Ureter (tissue), 1 donor: ENCODE measurements at places on chromosomes 13 and 19.

GRCh38 chr13:33275916-33276315, 9.6 kb downstream of the STARD13 start:
- no peak for DNase-seq

DNA sequence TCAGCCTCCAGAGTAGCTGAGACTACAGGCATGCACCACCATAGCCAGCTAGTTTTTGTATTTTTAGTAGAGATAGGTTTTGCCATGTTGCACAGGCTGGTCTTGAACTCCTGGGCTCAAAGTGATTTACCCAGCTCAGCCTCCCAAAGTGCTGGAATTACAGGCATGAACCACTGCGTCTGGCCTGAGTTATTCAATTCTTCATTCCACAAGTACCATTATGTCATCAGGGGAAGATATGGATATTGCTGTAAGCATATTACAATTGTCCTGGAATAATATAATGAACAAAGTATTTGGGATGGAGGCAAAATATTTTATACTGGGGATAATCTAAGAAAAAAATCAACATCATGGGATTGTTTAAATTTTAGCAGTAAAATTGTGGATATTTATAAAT, 646.0 kb upstream of the SLITRK6 start:
- no peak for DNase-seq

DNA sequence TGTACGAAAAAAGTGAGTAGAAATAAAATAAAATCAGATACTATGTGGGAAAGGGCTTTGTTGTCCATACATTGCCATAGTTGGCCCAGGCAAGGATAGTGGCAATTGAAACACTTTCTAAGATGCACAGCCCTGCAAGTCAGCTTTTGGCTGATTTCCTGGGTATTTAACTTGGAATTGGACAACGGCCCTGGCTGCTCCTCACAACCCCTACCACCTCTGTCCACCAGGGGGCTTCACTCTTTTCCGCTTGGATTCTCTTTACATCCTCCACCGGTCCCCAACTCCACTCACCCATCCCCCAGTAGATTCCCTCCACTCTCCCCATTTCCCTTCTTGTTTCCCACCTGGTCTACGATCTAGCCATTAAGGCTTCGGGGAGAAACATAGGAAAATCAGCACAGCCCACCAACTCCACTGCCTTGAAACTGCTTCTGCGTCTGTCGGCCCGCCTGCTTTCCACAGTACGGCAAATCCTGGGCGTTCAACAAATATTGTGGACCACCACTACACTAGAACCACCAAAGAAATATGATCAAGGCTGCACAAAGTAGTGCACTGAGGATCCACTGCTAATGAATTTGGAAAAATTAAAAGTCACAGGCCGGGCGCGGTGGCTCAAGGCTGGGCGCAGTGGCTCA, 48.6 kb upstream of the GTF3A start:
- peak; percentile 61 for DNase-seq

DNA sequence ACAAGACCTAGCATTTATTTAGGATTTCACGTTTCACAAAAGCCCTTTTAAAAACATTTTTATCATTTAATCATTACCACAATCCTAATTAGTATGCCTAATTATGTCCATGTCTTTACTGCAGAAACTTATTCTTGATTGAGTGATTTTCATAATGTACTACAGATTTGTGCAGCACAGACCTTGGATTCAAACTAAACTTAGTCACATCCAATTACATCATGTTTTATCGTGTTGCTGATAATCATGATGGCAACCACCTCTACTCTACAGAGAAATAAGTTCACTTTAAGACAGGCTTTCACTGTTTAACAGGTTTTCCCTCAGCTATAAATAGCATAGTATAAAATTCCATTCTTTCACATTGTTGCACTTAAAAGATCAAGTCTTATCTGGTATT, 240.9 kb upstream of the RFC3 start:
- DNase-seq, result no peak

DNA sequence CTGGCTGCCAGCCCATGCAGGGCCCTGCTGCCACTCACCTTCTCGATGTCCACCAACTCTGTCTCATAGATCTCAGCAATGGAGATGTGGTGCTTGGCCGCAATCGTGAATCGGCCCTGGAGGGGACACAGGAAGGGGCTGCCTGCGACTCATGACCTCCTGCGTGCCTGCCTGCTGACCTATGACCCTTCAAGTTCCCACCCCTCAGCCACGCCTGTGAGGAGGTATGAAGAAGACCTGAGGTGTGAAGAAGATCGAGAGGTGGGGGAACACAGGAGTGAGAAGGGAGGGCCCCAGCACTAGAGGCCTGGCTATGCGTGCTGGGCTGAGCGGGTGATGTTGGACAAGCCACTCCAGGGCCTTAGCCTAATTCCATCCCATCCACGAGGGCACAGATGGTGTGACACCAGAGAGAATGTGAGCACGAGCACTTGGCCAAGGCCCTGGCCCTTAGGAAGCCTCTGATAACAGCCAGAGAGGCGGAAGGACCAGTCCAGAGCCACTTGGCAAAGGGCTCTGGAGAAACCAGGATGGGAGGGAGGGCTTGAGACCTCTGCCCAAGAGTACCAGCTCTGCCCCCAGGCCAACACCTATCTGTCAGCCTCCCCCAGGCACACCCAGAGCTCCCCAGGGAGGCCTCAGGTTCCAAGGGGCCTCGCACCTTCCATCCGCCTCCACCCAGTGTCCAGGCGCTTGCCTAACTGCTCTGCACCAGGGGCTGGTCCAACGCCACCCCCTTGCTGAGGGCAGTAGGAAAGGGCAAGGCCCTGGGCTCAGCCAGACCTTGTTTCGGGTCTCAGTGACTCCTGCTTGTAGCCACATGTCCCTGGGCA, 9.6 kb upstream of the KPTN start:
- DNase-seq, result no peak

- peak; percentile 59 for DNase-seq
These were observed at the start of gene APLP1 for GRCh38 chr19:35868172-35868822. Gene APLP1 (plus strand): TSS chr19:35868574. CDS start chr19:35868637, 63 bp downstream.

DNA sequence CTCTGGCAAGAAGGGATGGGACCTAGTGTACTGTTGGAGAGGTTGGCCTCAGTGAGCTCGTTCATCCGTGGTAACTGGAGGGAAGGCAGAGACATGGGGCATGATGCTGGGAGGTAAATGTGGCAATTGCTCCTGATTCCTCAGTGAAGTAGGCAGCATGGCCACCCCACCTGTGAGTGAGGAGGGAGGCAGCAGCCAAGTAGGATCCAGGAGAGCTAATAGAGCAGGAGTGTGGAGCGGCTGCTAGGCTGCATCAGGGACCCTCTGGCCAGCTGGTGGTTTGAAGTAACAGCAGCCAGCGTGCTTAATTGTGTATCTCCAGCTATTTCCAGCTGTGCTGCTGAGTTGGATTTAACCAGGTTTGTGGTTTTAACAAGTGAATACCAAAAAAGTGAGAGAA, 24.7 kb downstream of the TM9SF2 start:
- DNase-seq, result no peak

DNA sequence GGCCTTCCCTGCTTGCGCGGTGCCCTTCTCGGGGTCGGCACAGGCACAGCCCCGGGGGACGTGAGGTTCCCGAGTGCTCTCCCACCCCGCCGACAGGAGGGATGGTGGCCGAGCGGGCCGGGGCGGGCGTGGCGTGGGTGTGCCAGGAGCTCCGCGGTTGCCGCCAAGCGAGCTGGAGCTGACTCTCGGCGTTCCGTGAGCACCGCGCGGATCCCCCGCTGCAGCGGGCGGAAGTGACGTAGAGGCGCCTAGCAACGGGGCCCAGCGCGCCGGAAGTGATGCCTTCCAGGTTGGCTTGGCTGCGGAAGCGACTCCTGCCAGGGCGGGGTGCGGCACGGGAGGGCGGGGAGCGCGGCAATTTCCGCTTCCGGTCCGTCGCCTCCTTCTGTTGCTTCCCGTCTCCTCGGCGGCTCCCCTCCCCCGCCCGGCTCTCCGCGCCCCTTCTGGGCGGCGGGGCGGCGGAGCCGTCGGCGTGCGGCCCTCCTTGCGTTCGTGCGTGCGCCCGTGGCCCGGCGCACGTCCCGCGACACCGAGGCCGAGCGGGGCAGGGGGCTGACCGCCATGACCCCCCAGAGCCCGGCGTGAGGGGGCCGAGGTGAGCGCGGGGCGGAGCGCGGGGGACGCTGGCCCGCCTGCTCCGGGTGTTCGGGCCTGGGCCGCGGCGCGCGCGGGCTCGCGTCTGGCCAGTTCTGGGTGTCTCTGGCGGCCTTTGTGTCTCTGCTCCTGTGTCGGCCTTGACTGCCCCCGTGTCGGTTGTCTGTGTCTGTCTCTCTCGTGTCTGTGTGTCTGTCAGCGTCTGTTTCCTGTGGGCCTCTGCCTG, at the start of gene EPN1:
TSS of gene EPN1 (plus strand) at position 386 of the 820 bp plus-strand sequence. CDS start 3,402 bp downstream, outside the sequence.
- peak; percentile 97 for DNase-seq

DNA sequence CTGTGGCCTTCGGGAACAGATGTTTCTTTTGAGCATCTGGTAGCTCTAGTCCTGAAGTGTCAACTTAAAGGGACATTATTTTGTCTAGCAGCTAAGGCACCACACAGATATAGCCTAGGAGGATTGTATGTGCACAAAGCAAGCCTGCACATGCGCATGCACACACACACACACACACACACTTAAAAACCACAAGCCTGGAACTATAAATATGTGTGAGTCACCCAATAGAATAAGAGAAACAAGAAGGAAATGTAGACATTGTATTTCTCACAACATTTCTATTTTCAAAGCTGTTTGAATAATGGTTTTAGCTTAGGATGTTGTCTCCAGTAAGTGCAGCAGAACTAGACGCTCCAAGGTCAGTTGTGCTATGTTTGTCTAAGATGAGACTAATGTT, 516.5 kb downstream of the SUCLA2 start:
- no peak for DNase-seq

DNA sequence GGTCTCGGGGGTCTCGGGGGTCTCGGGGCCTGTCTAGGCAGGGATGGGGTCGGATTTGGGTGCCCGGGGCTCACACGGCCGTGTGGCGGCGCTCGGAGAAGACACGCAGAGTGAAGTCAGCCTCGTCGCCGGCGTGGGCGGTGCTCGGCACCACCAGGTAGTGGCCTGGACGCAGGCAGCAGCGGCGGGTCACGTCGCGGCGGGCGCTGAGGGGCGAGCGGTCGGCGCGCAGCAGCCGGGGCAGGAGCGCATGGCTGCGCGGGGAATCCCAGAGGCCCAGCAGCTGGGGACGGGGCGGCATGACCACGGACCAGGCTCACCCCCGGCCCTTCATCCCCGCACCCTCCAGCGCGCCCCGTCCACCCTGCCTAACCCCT, 8.2 kb downstream of the CAPN12 start:
- peak; percentile 69 for DNase-seq

DNA sequence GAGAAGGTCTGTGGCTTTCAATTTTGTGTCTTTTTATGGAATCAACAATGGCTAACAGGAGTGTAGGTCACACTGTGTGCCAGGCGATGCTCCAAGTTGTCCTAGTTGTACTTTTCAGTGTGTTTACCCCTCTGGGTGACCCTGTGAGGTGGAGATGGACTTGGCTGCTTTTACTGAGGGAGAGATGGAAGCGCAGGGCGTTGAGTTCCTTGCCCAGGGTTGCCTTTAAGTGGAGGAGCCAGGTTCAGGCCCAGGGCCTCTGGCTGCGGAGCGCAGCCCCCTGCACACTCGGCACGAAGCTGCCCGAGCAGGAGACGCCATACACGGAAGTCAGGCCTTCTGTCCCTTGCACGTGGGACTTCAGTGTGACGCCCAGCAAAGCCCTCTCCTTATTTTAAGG, 112.8 kb downstream of the RAB20 start:
- DNase-seq, result no peak

GRCh38 chr19:31543456-31543855, 194.2 kb upstream of the TSHZ3 start:
- DNase-seq, result no peak

GRCh38 chr19:50555450-50556281, 12.6 kb downstream of the LRRC4B start:
- DNase-seq, result no peak

DNA sequence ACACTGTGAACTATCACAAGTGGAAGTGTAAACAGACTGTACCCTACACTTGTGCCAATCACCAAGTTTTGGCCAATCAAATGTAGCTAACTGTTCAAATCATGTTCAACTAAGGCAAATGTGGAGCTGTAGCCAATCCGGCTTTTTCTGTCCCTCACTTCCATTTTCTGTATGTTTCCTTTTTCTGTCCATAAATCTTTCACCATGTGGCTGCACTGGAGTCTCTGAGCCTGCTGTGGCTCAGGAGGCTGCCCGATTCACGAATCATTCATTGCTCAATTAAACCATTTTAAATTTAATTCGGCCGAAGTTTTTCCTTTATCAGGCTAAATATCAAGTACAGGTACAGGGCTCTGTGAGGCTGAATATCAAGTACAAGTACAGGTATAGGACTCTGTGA, 216.5 kb downstream of the RFC3 start:
- DNase-seq, result no peak

GRCh38 chr13:46908501-46908900, 11.6 kb upstream of the HTR2A start:
- no peak for DNase-seq

GRCh38 chr19:12782424-12783290, 7.3 kb upstream of the HOOK2 start:
- DNase-seq, result peak; percentile 86

GRCh38 chr13:20422362-20422761, 103.3 kb downstream of the CRYL1 start:
- DNase-seq, result no peak

- DNase-seq, result no peak
These were observed 56.8 kb upstream of the GTF3A start for GRCh38 chr13:27367570-27367969.

DNA sequence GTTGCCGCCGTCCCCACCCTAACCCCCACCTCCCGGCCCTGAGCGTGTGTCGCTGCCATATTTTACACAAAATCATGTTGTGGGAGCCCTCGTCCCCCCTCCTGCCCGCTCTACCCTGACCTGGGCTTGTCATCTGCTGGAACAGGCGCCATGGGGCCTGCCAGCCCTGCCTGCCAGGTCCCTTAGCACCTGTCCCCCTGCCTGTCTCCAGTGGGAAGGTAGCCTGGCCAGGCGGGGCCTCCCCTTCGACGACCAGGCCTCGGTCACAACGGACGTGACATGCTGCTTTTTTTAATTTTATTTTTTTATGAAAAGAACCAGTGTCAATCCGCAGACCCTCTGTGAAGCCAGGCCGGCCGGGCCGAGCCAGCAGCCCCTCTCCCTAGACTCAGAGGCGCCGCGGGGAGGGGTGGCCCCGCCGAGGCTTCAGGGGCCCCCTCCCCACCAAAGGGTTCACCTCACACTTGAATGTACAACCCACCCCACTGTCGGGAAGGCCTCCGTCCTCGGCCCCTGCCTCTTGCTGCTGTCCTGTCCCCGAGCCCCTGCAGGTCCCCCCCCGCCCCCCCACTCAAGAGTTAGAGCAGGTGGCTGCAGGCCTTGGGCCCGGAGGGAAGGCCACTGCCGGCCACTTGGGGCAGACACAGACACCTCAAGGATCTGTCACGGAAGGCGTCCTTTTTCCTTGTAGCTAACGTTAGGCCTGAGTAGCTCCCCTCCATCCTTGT, 6.4 kb downstream of the YIPF2 start:
- DNase-seq, result no peak

- DNase-seq, result no peak
These were observed 903.1 kb downstream of the SLITRK6 start for GRCh38 chr13:84896128-84896527.

- no peak for DNase-seq
These were observed 144.0 kb downstream of the KDM4B start for GRCh38 chr19:5112681-5113575.

- no peak for DNase-seq
These were observed 55.3 kb upstream of the TEX29 start for GRCh38 chr13:111265006-111265700.
